Stimulated activated CD8-positive, alpha-beta memory T cell treated with anti-CD3 and anti-CD28 coated beads, Interleukin-15, amount 100 ng/mL, for 48 hours (primary cell): ENCODE measurements at places on chromosomes 6 and 20.

DNA sequence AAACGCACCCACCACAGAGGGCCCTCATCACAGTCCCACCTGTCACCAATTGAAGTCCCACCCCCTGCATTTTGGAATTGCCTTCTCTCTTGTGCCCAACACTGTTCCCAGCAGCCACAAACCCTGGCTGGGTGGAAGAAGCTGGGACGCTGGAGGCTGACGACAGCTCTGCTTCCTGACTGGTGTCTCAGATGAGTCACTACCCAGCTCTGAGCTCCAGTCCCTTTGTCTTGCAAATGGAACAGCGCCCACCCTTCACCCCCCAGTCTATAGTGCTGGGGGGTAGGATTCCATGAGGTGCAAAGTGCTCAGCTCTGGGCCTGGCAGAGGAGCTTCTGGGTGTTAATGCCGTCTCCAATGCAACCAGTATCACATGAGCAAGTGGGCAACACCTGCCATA lies 85.3 kb downstream of the DLGAP4 start:
- DNase-seq: no peak

DNA sequence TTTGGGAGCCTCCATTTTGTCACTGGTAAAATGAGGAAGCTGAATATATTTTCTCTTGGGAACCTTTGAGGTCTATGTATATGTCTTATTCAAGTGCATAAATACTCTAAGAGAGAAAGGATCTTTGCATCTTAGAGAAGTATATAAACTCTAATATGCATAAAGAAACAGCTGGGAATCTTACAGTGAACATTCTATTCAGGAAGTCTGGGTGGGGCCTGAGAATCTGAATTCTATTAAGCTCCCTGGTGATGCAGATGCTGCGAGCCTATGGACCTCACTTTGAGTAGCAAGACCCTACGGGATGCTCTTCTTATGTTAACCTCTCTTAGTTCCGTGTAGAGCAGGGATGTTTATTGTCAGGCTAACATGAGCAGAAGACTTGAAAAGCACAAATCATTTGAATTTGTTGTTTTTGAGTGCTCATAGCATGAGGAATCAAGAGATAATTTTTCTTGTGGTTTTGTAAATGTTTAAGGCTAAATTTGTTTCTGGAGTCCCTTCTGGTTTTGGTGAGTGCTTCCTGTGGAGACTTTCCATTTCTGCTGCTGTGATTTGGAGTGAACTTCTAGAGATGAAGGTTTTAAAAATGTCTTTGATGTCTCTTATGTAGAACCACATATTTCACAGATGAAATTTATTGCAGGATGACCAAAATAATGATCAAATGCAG lies 281.2 kb upstream of the JAG1 start:
- DNase-seq: no peak

DNA sequence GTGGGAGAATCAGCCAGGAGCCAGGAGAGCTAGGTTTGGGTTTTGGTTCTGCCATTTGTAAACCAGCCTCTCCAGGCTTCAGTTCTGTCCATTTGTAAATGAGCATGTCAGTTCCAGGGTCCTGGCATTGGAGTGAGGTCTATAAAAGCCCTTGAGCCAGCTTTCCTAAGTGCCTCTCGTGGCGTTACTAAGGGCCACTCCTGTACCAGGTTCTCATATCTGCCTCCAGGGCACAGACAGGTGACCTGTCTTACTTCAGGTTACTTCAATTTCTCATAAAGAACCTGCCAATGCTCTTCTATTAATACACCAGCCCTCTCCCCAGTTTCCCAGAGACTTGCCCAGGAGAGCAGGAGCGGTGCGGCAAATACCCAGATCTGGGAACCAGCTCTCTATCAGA lies 101.9 kb downstream of the VEGFA start:
- DNase-seq: no peak

GRCh38 chr6:146957181-146958093 lies 246.8 kb upstream of the STXBP5 start:
- DNase-seq: no peak

- no peak for DNase-seq
Observed at GRCh38 chr6:116536216-116536621, 9.3 kb downstream of the TRAPPC3L start.

DNA sequence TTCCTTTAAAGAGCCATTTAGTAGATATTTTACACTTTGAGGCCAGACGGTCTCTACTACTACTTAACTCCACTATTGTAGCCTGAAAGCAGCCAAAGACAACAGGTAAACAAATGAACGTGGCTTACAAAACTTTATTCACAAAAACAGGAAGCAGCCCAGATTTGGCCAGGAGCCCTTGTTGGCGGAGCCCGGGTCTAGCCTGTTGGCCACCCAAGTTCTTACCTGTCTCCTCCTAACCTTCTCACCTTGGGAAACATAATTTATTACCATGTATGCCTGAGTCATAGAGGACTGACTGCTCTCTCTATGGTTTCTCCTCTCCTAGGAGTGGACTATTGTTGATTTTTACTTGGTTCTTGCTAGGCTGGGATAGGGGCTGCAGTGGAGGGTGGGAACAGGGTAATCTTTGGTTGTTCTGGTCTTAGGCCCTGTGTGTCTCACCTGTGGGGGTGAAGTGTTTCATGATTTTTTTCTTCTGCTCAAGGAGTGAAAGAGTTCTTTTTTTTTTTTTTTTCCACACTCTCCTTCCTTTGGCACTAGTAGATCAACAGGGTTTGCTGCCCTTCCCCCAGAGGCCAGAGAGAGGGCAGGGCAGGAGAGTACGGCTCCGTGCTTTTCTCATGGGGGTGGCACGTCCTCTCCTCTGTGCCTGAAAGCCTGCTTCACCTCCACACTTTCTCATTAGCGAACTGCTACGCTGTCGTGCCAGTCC lies 90.0 kb downstream of the RPP40 start:
- DNase-seq: no peak

DNA sequence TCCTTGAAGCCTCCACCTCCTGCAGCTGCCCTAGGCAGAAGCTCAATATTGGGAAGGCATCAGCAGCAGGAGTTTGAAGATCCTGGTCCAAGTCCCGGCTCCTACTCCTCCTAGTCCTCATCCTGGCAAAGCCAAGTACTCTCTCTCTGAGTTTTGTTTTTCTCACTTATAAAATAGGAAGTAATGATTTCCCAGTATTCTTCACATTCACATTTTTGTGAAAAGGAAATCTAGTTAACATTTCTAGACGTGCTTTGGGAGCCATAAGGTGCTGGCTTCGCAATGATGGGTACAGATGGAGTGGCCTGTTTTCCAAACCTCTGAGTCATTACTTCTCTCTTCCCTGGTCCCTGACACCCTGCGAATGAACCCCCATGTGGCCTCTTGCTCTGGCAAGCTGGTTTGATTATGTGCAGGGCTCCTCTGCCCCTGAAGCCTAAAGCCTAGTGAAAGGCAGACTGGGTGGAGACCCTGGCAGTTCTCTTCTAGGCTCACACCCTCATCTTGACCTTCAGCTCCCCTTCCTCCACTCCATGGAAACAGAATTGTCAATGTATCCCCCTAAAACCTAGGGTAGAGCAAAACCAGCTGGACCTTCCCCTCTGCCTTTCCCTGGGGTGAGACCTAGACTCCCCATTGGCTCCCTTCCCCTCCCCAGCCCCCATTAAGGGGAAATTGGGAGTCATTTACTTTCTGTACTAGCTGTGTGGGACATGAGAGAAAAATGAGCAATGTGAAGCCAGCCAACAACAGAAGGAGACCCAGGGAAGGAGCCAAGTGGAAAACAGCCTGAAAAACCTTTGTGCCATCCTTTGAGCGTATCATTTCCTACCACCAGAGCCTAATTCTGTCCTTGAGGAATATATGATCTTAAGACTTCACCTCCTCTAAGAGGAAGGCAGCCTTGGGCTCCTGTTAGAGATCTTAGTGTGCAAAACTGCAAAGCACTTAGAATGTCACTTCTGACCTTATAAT lies 158.4 kb downstream of the UST start:
- no peak for DNase-seq
